ENCODE measurements at places on chromosomes 4 and X.

DNA sequence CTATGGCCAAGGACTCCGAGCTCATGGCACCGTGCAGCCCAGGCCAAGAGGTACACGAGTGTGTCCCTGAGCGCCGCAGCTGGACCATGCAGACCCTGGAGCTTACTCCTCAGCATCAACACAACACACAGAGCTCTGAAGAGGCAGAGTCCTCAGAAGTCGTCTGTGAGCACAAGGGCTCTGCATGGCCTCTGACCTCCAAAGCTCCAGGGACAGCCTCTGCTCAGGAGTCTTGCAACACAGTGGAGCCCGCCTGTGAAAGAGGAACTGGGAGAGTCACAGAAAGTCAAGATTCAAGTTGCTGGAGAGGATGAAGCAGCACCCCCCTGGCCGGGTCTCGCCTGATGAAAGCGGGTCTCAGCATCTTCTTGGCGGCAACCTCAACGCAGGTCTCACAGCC, 2.9 kb downstream of the LRPAP1 start:
- DNase-seq, result no peak

- no peak for DNase-seq
These were observed 30.0 kb downstream of the PAPSS1 start for GRCh38 chr4:107689912-107690587.

GRCh38 chr4:10050261-10050661, 29.0 kb upstream of the SLC2A9 start:
- DNase-seq, result no peak

GRCh38 chrX:73683236-73683859, 120.4 kb downstream of the CHIC1 start:
- DNase-seq, result no peak

DNA sequence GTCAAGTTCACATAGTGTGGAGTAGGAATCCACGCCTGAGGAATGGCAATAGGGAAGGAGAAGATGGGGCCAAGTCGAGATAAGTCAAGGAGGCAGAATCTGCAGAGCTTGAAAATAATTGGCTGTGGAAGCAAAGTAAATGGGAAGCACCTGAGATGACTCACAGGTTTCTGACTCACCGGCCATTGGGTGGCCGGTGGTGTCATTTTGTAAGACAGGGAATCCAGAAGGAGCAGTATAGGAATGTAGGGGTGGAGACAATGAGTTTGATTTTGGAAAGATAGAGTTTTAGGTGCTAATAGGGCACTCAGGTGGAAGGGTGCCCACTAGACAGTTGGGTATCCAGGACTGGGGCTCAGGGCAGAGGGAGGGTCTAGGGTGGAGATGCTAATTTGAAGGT, 201.0 kb upstream of the MAMLD1 start:
- no peak for DNase-seq

GRCh38 chr4:113273721-113274220, 224.3 kb downstream of the ANK2 start:
- DNase-seq, result no peak

DNA sequence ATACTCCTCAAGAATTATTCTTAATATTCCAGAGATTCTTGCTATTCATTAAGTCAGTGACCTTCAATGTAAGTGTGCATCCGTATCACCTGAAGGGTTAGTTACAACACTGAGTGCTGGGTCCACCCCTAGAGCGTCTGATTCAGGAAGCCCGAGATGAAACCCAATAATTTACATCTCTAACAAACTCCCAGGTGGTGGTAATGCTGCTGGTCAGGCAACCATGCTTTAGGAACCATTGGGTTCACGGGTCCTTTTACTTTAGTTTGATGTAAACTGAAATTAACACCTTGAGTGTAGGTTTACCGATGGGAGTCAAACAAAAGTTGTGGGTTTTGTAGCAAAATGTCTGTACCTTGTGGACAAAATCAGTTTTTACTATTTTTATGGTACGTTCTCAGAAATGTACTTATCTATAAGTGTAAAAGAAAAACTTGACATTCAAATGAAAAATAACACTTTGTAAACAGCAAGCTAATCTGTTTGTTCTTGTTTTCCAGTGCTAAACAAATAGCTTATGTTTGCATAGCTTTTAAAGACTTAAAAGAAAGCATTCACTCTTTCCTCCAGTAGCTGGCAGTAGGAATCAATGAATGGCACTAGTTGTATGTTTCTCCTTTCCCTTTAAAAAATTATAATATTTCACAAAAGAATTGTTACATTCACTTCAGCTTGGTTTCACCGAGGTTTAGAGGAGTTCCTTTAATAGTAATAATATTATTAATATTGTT, 32.7 kb downstream of the ACE2 start:
- no peak for DNase-seq
